ENCODE measurements at places on chromosomes 7 and 10. TPM values are rescaled to one million over a fixed set of nuclear protein-coding genes. Genes with fewer than 3 reads are reported as not detected.
A peak's percentile ranks its signal among the peaks of the same experiment; 100 is the strongest.

Gene ADAMTS14
- 0.81 TPM for total RNA-seq

Gene SORBS1
- 1,045 TPM for total RNA-seq

Gene UCN3
- total RNA-seq: not detected

Gene TAS2R41
- not detected for total RNA-seq

Gene UTF1
- not detected for total RNA-seq

Gene ATOH7
- not detected for total RNA-seq

DNA sequence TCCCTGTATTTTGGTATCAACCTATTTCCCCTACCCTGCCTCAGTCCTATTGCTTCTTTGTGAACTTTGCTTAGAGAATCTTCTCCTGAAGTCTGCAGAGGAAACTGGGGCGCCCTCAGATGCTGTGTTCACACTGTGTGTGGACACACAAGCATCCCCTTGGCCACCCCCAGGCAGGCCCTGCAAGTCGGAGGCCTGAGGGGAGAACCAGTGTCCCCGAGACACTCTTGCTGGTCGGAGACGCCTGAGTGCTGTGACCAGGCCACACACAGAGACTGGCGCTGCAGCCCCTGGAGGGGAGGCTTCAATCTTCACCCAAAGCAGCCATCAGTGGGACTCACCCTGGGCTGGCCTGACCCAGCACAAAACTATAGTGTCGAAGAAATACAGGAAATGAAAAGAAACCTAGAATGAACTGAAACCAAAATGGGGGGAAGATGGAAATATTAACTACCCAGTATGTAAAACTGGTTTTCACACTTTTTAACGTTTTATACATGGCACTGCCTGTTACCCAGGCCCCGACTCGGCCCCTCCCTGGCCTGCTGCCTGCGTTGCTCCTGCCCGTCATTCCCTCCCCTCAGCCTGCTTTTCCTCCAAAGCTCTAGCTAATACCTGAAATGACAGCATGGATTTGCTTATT lies 48.4 kb upstream of the FAM20C start:
- no peak for DNase-seq

DNA sequence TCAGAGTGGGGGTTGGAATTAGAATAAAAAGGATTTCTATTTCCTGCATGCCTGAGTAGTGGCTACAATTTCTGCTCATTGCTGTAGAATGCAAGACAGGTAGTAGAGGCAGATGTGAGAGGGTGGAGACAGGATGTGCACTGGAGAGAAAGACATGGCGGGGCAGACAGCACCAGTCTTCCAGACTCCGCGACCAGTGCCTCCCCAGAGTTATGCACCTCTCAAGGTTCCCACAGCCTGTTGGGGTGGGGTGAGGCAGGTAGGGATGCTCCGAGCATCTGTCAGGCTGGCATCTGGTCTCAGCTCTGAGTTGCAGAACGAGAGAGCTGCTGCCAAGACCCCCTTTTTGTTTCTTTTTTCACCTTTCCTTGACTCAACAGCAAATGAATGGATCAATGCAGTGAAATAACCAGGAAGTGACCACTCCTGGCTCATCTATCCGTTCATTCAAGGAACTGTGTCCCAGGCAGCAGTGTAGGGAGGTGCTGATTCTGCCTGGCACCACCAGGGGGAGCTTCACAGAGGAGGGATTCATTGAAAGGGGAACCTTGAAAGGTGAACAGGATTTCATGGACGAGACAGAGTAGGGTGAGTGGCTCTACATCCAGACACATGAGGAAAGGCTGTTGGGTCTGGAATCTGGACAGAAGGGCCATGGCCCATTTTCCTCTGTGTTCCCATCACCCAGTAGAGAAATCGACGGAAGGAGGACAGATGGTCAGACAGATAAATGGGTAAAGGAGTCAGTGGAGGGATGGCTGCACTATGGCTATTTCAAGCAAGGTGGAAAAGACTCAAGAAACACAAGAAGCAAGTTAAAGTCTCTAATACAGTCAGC lies 17.2 kb upstream of the SLC18A3 start:
- peak; percentile 76 for DNase-seq

- no peak for DNase-seq
Observed at GRCh38 chr7:44637788-44638594, 31.6 kb downstream of the OGDH start.

DNA sequence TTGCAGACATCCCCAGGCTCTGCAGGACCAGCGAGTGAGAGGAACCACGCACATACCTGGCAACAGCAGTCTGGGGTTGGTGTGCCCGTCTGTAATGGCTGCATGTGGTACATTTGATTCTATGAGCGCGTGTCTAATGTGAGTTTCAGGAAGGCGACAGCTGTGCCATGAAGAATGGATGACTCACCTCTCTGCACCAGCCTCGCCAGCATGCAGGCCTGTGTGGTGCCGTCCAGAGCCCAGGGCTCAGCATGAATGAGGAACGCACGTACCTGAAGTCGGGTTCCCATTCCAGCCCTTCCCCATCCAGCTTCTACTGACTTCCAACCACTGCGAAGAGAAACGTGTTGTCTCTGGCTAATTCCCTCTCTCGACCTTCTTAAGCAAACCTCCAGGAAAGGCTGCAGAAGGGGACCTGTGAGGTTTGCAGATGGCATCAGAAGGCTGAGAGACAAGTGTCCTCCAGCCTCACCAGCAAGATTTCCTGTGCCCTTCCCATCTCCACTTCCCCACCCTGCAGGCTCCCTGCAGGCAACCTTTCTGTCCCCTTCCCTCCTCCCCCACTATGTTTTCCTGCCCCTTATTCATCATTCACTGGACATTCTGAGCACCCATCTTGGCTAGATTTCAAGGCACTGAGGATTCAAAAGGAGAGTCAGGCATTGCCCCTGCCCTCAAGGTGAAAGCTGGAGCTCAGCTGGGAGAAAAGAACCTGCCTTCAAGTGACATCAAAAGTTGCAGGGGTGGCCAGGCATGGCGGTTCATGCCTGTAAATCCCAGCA lies 54.3 kb downstream of the ASB13 start:
- DNase-seq: no peak

DNA sequence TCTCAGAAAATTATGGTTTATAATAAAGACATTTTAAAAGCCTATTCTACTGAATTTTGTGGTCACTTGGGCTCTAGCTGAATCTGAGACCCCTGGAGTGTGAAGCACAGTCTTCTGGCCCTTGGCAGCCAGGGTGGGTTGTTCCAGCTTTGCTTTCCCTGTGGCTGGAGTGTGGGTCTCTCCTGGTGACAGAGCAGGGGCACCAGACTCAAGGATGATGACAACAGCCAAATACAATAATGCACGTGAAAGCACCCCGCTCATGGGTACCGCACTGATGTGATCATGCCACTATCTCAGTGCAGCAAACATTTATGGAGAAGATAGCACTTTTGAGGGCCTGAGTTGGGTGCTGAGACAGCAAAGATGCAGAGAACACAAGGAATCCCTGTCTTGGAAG lies 134.8 kb upstream of the ADAM12 start:
- DNase-seq: no peak

DNA sequence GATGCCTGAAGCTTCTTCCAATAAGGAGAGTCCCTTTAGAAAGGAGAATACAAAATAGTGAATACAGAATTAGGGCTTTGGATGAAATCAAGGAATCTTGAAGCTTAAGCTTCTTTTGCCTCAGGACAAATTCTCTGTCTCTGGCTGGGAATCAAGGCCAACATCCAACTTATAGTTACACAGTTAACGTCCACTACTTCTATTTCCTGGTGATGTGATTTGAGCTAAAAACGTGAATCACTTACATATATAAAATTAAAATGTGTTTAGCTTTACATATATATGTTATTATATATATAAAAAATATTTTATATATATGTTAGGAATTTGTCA lies 11.4 kb upstream of the INPP5F start:
- no peak for DNase-seq

DNA sequence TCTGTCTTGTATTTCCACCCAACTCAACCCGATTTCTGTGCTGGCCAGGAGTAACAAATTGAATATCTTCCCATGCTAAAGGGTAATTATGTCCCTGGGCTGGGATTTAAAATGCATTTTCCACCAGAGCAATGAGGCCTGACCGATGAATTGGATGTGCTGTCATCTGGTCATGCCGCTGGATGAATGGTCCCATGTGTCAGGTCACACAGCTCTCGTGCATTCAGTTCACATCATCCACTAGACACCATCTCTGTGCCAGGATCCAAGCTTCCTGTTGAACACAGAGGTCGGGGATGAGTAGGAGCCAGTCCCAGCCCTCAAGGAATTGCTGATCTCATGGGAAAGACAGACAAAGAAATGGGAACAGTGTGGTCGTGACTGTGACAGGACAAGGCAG lies 200.8 kb downstream of the ADRA2A start:
- DNase-seq: no peak

- no peak for DNase-seq
Observed at GRCh38 chr7:142668495-142668894, 80.8 kb upstream of the PRSS1 start.

- DNase-seq: peak; percentile 57
Observed at GRCh38 chr10:100826983-100827818, 81.8 kb downstream of the PAX2 start.

GRCh38 chr7:1490837-1491236 lies 13.4 kb downstream of the INTS1 start:
- no peak for DNase-seq

DNA sequence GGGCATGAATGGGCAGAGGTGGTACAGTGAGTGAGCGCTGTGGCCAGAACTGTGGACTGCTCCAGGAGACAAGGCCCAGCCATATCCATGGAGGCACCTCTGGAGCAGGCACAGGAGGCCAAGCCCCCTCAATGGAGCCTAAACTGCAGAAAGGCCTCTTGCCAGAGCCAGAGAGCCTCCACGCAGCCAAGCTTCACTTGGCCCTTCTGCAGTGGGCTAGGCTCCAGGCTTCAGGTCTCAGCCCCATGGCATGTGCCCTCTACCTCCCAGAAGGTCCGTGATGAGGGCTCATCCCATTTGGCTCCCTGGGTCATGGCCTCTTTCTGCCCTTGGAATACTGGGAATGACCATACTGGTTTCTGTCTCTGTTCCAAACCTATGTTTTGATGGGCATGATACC lies 8.9 kb downstream of the PDE1C start:
- no peak for DNase-seq

- no peak for DNase-seq
Observed at GRCh38 chr7:158786898-158787297, 42.4 kb downstream of the ESYT2 start.

DNA sequence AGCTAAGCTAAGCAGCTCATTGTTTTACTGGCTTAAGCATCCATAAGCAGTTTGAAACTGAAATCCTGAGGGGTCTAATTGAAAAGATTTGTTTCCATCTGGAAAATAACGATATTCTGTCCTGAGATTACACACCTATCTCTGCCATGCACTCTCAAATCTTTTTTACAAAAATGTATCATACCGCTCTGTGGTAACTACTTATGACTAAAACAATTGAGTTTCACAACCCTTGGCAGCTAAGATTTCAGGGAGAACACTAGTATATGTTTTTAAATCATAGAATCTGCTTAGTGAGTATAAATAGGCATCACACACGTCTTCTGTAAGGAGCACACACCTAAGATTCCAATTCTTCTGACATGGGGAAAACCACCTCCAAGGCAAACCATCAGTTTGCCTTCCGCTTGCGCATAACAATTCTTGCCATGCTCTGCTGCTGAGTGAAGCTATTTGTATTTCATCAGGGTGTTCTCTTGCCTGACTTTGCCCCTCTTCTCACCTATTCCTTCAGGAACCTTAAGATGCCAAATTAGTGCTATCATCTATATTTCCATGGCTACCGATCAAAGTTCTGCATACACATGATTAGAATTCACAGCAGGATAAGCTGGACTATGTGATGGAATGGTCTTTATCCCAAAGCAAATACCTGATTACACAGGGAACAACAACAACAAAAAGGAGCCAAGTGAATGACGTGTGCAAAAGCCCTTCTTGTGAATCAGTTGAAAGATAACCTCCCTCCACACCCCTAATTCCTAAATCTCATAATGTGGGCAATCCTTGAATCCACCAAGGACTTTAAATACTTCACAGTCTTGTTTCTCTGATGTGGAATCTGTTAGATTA lies 40.9 kb downstream of the PRPF18 start:
- no peak for DNase-seq

DNA sequence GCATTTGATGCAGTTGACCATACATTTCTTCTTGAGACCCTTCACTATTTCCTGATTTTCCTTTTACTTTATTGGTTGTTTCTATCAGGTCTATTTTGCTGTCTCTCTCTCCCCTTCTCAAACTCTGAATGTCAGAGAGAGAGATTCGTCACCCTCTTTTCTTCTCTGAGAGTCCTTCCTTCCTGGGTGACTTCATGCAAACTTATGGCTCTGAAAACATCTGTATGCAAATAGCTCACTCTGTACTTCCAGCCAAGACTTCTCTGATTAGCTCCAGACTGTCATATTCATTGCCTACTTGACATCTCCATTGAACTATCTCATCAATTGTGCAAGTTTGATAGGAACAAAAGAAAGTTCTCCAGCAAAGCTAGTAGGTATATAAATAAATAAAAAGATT lies 191.7 kb upstream of the KLF6 start:
- no peak for DNase-seq

DNA sequence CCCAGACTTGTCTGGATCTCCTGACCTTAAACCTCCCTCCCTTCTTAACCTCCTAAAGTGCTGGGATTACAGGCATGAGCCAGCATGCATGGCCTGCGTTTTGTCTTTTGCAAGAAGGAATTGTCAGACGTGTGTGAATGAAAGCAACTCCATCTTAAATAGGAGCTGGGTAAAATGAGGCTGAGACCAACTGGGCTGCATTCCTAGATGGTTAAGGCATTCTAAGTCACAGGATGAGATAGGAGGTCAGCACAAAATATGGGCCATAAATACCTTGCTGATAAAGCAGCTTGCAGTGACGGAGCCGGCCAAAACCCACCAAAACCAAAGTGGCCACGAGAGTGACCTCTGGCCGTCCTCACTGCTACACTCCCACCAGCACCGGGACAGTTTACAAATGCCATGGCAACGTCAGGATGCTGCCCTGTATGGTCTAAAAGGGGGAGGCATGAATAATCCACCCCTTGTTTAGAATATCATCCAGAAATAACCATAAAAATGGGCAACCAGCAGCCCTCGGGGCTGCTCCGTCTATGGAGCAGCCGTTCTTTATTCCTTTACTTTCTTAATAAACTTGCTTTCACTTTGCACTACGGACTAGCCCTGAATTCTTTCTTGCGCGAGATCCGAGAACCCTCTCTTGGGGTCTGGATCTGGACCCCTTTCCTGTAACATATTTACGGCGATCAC lies 41.2 kb upstream of the SDK1 start:
- DNase-seq: no peak

Data from cardiac septum (tissue), 1 donor.